ENCODE measurements at places on chromosomes 2 and 18.

GRCh38 chr2:158103411-158104012, 1.8 kb downstream of the UPP2 start:
- no peak for DNase-seq

DNA sequence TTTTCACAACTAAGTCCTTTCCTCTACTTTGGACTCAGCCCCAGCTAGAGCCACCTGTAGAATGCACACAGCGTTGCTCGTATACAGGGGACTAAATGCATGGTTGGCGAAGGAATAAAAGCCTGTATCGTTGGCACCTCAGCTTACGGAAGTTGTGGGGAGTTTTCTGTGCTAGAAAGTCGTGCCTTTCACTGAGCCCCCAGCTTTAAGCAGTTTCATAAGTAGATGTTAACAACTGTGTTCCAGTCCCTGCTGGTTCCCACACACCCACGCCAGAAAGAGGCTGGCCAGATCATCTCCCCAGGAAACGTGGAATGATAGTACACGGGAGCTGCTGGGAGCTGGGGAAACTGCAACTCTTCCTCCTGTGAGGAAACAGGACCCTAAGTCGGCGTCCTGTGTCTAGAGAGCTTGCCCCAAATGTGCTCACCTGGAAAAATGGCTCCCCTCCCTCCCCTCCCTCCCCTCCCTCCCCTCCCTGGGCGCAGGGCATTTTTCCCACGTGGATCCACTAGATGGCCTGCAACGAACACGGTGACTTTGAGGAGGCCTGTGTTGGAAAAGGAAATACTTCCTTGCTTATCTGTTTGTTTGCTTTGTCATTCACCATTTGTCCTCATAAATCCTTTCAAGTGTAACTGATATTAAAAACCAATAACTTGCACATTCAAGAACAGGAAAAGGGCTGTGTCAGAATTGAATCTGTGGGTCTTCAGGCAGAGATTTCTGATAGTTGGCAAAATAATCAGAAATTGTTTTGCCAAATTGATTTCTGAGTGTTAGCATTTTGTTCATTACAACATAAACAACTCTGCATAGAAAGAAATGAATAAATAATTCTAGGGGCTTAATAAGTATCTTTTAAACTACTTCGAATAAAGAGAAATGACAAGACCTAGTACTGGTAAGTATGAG, 43.9 kb upstream of the RFX8 start:
- no peak for DNase-seq

DNA sequence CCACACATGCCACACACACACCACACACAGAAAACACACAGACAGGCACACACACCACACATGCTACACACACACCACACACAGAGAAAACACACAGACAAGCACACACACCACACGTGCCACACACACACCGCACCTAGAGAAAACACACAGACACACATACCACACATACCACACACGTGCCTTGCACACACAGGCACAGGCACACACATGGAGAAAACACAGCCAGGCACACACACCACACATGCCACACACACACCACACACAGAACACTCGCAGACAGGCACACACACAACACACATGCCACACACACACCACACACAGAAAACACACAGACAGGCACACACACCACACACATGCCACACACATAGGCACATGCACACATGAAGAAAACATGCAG, 242.1 kb upstream of the MYT1L start:
- no peak for DNase-seq

DNA sequence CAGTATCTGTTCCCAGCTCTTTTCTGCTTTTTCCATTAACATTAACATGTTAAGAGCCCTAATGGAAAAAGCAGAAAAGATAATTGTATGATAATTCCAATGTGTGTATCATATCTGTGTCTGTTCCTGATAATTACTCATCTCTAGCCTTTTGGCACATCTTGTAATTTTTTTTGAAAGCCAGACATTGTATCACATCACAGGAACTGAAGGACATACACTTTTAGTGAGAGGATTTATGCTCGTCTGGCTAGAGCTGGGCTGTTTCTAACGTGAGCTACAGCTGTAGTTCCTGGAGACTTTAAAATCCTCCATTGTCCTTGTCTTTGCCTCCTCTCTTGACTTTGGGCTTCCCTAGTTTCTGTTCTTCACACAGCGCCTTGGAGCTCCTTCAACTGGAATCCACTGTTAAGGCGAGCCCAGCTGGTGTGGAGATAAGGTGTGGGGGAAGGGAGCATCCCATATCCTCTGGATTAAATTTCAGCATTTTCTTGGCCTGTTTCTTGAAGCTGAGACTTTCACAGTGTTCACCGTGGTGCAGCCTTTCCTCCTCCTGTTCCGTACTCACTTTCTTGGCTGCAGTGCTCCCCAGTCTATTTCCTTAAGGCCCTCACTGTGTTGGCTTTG, 211.5 kb downstream of the GALR1 start:
- no peak for DNase-seq

DNA sequence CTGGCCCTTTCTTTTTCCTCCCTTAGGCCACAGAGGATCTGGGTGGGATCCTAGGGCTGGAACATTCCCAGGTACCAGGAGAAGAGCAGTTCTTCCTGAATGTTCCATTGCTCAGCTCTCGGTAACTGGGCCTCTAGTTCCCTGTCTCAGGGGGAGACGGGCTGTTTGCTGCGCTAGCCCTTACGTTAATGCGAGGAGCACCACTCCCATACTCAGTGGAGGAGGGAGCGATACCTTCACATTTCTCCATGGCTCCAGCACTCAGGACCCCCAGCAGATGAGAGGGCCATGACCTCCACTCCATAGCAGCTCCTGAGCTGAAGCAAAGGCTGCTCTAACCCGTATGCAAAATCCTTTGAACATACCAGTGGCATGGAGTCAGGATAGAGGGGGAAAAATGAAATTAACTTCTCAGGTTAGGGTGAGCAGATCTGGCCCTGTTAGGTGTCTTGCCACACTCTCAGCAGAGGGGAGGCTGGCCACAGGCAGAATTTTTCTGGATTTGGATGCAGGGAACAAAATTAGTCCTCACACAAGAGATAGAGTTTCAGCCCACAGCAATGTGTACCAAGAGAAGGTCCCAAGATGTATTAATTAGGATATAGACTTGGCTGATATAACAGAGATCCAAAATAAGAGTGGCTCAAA, 206.7 kb downstream of the ZFP36L2 start:
- DNase-seq: no peak

DNA sequence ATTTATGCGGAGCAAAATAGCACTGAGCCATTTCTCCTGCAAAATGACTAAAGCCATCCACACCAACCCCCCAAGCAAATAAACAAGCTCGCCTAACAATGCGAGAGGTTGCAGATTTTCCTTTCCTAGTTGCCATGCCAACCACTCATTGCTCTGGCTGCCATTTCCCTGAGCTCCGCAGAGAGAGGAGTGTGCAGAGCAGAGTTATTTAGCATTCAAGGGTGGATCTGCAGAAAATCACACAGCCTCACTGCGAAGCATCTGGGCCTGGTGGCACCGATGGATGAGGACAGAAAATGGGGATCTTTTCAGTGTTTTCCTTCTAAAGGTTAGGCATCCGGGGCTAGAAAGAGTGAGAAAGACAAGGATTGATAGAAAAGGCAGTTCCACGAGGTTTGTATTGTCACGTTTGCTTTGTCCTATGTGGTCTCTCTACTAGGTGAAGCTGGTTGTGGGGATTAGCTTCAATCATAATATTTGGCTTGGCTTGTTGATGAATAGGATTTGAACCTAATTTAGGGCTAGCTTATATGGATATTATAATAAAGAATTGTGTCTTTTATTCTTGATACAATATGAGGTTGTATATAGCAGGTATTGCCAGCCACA, 110.2 kb upstream of the UNC80 start:
- DNase-seq: no peak

- DNase-seq: no peak
Observed at GRCh38 chr2:187478719-187479118, 30.7 kb upstream of the CALCRL start.

DNA sequence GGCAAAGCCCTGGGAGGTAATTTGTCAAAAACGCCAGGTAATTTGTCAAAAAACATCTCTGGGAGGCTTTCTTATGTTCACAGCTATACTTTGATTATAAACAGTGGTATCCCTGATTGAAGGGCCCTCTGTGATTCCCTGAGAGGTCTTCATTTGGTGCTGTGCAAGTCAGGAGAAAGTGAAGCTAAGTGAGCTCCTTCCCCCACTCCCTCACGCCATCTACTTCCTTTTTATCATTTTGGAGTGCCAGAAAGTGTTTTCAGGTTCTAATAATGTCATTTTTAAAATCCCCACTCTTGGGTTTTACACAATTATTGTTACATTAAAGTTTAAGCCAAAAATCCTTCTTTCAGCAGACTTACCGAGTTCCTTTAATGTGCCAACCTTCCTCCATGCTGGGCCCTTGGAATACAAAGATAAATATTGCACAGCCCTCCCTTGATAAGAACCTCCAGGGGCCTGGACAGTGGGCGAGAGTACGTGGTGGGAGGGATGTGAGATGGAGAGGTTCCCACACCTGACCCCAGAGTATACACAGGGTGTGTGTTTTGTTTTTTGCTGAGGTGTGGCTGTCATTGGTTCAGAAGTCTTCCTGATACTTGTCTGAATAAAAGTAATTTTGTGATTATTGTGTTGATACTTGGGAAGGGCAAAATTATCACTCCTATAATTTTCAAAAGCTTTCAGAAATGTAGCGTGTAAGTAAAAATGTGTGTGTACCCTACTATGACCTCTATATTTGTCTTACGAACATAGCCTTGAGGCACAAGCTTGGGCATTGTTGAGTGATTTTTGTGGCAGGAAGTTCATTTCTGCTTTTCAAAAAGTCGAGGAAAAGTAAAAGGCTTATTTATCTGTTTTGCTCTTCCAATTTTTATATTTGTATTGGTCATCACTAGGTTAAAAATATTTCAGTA, 8.2 kb downstream of the MAPRE2 start:
- no peak for DNase-seq

DNA sequence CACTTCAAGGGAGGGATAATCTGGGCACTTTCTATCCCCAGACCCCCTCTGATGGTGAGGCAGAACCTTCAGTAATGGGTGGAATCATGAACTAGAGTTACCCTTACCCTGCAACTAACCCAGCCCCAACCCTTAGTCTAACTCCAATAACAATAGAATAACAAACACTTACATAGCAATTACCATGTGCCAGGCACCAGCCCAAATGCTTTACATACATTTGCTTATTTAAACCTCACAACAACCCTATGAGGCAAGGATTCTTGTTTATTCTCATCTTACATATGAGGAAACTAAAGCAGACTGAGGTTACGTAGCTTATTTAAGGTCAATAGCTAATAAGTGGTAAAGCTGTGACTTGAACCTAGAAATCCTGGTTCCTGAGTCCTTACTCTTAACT, 132.8 kb downstream of the CYP26B1 start:
- no peak for DNase-seq

DNA sequence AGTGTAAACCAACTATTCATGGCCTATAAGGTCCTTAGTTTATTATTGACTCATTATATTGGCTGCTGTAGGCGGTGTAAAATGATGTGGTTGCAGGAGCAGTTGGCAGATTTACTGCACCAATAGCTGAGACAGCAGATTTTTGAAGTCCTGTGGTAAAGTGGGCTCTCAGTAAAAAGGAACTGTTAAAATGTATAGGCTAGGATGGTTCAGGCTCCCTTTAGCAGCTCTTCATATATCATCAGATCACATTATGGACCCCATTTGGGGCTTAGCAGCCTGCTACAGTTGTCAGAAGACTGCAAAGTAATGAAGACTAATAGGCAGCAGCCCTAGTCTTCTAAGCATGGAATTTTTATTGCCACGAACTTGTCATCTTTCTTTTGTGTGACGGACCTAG, 27.8 kb downstream of the MTX2 start:
- DNase-seq: no peak

DNA sequence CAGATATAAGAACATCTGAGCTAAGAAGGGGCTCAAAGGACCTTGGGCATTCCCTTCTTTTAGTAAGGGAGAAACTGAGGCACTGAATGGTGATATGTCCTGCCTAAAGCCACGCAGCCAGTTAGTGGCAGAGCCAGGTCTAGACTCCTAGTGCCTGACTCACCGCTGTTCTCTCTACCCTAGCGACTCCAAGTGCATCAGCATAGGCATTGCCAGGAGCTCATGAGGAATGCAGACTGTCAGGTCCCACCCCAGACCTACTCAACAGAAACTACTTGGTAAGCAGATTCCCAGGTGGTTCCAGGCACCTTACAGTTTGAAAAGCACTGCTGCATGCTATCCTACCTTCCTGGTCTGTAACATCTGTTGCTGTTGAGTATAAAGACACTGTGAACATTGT, 158.9 kb downstream of the MSH2 start:
- no peak for DNase-seq

DNA sequence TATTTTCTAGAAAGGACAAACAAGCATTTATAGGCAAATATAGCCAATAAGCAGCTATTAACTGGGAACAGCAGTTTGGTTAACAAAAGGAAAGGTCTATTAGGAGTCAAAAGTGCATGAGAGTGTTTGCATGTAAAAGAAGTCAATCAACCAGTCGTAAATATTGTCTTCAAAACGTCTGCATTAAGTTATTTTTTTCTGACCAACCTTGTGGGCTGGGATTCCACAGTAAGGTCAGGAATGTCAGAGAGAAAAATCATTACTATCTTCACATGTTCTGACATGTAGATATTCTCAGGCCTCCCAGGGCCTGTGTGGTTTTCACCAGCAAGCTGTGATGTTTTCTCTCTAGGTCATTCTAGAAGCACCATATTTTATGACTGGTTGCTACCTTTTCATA, 922.5 kb downstream of the SUCLG1 start:
- DNase-seq: no peak

DNA sequence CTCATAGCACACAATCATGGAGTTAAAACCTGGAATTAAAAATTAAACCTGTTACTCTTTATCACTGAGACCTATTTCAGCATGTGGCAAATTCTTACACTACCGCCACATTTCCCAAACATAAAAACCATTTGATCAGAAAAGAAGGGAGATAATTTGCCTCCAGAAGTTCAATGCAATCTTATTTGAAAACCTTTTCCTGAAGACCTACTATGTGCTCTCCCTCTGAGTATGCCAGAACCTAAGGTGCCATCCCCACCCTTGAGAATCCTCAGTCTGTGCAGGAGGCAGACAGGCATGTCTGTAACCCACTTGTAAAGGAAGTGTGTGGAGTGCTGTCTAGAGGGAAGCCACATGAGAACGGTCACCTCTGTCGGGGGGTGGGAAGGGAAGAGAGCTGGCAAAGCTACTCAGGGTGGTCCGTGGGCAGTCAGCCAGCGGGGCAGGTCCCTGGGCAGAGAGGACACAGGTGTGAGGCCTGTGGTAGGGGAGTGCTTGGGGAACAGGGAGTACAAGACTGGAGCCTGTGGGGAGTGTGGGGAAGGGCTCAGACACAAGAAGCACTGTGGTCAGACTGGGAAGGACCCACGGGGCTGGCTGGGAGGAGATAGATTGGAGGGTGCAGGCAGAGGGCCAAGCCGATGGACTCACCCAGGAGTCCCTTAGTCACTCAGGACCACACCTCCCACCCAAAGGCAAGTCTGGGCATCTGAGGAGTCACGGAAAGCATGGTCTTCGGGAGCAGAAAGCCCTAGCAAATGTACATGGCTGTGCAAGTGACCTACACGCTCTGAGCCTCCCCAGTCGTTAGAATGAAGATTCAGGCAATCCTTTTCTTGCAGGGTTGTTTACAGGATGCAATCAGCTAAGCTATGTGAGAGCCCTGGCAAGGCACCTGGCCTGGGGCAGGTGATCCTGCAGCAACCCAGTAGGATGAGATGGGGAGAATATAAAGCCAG, 22.8 kb downstream of the CRACDL start:
- DNase-seq: no peak
